ENCODE measurements at places on chromosomes 7 and 10.

- no peak for DNase-seq
Observed at GRCh38 chr7:34104992-34105391, 199.7 kb downstream of the BMPER start.

GRCh38 chr7:14381306-14381705, 391.8 kb upstream of the ETV1 start:
- no peak for DNase-seq

- DNase-seq = no peak
Observed at GRCh38 chr10:117167346-117167788, 29.3 kb upstream of the VAX1 start.

DNA sequence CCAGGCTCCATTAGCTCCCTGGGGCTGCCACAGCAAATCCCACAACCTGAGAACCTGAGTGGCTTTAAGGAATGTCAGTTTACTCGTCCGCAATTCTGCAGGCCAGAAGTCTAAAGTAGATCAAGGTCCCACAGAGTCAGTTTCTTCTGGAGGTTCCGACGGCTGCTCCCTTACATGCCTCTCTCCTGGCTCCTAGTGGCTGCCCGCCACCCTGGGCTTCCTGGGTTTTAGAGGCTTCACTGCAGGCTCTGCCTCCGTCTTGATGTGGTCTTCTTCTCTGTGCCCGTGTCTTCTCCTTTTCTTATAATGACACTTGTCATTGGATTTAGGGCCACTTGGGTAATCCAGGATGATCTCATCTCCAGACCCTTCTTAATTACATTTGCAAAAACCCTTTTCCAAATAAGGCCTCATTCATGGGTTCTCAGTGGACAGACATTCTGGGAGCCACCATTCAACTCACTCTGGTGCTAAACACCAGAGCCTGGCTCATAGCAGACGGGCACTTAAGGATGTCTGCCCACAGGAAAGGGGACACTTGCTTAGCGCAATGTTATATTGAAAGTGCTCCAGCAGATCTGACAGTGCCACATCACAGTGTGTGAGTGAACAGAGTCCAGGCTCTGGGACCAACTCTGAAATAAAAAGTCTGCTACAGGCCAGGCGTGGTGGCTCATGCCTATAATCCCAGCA, 77.6 kb downstream of the VWC2 start:
- DNase-seq = no peak

DNA sequence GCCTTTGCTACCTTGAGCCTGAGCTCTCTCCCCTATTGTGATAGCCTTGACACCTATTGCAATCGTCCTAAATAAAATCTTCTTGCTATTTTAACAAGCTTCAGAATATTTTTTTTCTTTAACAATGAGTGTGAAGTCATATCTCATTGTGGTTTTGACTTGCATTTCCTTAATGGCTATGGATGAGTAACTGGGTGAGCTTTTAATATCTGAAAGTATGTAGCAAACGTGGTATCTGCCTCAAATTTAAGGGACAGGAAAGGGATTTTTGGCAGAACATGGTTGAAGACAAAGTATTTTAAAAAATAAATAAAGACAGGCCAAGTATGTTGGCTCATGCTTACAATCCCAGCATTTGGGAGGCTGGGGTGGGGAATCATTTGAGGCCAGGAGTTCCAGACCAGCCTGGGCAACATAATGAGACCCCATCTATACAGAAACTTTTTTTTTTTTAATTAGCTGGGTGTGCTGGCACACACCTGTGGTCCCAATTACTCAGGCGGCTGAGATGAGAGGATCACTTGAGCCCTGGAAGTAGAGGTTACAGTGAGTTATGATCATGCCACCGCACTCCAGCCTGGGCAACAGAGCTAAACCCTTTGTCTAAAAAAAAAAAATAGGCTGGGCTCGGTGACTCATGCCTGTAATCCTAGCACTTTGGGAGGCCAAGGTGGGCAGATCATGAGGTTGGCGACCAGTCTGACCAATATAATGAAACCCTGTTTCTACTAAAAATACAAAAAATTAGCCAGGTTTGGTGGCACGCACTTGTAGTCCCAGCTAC, 319.3 kb upstream of the NRP1 start:
- no peak for DNase-seq

DNA sequence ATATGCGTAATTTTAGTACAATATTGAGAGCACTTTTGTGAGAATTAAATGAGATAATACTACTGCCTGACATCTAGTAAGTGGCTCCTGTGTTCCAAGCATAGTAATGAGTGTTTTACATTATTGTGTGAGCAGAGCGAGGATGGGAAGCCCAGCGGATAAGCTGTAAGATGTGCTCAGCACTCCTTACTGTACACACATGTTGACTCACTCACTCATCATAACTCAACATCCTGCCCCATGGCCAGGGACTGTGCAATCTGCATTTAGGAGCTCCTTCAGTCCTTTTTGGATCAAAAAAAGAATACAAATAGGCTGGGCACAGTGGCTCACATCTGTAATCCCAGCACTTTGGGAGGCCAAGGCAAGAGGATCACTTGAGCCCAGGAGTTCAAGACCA, 72.9 kb upstream of the NEBL start:
- DNase-seq = no peak

- no peak for DNase-seq
Observed at GRCh38 chr7:6653071-6654003, 16.2 kb downstream of the ZNF316 start.

GRCh38 chr7:142414135-142414534, 156.3 kb upstream of the PRSS58 start:
- no peak for DNase-seq

DNA sequence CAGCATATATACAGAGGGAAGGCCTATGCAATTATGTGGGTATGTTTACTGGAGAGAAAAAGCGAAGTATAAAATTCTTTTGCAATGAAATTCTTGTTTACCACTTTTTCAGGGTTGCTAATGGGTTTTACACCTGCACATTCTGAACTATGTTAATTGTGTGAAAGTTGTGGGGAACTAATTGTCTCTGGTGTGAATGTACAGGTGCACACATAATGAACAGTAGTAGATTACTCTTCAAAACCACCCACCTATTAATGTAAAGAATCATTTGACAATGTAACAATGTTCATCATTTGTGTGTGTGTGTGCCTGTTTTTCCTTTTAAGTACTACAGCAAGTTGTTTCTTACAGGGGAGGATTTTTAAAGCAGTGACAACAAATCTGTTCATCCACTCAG, 80.0 kb upstream of the FEZF1 start:
- DNase-seq = no peak

DNA sequence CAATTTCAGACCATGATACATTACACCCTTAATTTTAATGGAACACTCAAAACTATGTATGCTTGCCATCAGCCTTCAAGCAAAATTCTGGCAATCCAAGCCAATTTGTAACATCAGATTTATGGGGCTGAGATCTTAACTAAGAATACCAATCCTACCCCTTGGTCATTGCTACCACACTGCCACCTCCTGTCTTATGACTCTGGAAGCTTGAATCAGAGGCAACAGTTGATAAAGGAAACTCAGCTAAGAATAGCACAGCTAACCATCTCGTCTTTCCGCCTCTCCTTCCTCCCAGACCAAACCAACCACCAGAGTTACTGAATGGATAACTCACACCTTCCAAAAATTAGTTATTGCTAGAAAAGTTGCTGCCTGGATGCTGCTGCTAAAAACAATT, 7.4 kb downstream of the IGF2BP3 start:
- DNase-seq = no peak

- no peak for DNase-seq
Observed at GRCh38 chr10:77582710-77583115, 54.9 kb downstream of the KCNMA1 start.

GRCh38 chr10:92690211-92690914, 608 bp downstream of the HHEX start:
- peak; percentile 5 for DNase-seq

DNA sequence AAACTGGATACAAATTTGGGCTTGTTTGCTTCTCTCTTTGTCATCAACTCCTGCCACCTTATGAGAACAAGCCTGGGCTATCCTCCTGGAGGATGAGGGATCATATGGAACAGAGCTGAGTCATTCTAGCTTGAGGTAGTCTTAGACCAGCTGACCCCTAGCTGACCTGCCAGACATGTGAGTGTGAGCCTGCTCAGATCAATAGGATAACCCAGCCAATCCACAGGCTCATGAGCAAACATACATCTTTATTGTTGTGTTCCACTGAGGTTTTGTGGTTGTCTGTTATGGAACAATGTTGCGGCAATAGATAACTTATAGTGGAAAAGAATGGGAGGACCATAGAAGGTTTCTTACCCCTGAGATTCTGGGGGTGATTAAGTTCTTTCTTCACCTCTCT, 54.5 kb upstream of the FAM180A start:
- no peak for DNase-seq

- DNase-seq = no peak
Observed at GRCh38 chr10:71206911-71207310, 5.5 kb upstream of the UNC5B start.

DNA sequence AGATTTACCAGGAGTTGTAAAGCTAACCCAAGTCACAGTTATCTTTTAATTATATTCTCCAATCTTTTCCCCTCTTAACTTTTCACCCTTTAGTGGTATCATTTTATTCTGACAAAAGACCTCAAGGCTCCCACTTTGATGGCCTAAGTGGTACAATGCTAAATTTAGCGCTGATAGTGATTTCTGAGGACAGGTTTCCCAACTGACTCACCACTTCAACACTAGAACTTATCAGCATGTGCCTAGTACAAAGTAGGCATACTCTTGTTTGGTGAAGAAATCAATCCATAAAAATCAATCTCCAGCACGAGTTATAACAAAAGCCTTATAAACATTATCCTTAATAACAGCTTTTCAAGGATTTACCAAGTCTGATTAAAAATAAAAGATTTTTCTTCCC, 7.5 kb downstream of the SNX13 start:
- DNase-seq = no peak

DNA sequence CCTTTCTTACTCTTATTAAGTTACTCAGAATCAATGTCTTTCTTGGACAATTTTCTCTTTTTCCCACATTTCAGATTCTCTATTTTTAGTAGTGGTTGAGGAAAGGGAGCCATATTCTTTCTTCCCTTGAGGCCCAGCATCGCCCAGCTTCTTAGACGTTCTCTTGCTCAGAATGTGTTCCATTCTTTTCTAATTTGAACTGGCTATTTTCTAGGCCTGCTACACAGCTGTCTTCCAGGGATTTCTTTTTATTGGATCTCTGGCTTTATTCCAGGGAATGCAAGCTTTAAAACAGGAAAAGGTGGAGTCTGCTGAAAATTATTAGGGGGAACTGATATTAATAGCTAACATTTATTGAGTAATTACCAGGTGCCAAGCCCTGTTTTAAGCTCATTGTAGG, 58.3 kb downstream of the WIPF3 start:
- DNase-seq = no peak

DNA sequence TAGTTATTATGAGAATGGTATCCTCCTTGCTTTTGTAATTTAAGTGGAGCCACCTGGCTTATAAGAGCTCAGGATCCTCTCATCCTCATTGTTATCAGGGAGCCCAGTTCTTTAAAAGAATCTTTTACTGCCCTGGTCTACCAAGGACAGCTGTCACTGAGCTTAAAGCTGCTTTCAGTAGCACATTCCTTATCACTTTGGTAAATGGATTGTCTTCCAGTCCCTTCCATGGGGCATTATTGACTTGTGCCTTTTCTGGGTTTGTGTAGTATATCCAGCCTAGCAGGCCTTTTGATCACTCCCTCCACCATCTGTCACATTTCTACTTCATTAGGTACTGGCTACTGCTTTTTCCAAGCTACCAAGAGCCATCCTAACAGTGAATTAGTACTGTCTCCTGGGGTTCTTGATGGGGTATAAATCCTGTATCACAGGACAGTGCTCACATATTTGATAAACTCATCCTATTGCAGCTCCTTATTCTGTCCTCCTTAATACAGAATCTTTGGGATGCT, 208.9 kb downstream of the TMEM26 start:
- DNase-seq = peak; percentile 4

GRCh38 chr10:93062514-93063143, 2.0 kb downstream of the CYP26C1 start:
- no peak for DNase-seq

- DNase-seq = no peak
Observed at GRCh38 chr10:99628923-99629624, 8.8 kb upstream of the SLC25A28 start.

GRCh38 chr10:133528296-133528844, 1.2 kb downstream of the CYP2E1 start:
- DNase-seq = no peak

GRCh38 chr7:50359995-50360925, 55.7 kb downstream of the IKZF1 start:
- DNase-seq = no peak

- DNase-seq = no peak
Observed at GRCh38 chr10:123743441-123744223, 77.5 kb downstream of the GPR26 start.

DNA sequence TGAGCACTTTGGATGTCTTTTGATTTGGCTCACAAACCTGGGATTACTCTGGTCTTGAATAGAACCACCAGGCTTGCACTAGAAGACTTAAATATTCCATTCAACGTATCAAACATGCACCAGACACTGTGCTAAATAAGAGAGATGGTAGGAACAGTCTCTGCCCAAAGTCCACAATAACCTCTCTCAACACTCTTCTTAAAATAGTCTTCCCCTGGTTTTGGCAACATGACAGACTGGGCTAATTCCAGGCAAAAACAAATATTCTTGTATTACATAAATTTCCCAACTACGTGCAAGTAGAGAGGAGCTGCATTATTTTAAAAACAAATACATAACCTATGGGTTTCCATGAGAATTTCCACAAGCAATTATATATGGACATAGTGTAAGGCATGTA, 64.8 kb upstream of the PAPSS2 start:
- no peak for DNase-seq

DNA sequence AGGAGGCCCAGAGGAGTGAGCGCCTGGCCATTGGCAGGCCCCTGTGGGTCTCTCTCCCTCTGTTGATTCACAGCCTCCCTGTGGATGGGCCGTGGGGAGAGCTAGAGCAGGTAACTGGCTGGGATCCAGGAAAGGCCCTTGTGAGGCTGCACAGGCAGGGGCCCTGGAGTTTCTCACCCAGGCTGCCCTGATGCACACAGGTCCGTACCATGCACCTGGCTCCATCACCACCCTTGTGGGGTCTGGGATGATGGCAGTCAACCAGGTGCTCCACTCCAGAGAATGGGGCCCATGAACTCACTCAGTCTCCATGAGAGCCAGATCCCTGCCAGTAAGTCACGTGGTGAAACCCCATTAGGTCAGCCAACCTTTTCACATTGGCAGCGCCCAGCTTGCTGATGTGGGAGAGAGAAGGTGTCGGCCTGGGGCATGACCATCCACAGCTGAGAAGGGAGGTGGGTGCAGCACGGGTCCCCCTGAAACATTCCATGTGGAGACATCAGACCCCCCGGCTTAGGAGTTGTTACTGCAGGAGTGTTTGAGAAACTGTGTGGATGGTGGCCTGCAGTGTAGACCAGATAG, 320.8 kb downstream of the ADARB2 start:
- no peak for DNase-seq

DNA sequence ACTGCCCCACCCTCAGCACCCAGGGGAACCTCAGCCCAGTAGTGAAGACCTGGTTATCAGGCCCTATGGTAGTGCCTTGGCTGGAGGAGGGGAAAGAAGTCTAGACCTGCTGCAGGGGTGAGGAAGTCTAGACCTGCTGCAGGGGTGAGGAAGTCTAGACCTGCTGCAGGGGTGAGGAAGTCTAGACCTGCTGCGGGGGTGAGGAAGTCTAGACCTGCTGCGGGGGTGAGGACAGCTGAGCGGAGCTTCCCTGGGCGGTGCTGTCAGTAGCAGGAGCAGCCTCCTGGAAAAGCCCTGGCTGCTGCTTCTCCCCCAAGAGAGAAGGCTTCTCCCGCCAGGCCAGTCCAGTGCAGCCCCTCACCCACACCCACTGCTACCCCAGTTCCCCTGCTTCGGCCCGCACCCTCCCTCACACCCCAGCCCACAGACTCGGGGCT, 6.3 kb downstream of the NOS3 start:
- no peak for DNase-seq
